ENCODE measurements at places on chromosomes 2 and 18. TPM values are rescaled to one million over a fixed set of nuclear protein-coding genes. Genes with fewer than 3 reads are reported as not detected.

SERPINB3 gene
- total RNA-seq = not detected

RAB6C gene
- not detected for total RNA-seq

- DNase-seq = no peak
Measured at GRCh38 chr2:134372611-134373131, 118.8 kb downstream of the MGAT5 start.

- DNase-seq = no peak
Measured at GRCh38 chr2:109535217-109535946, 78.4 kb downstream of the SEPTIN10 start.

DNA sequence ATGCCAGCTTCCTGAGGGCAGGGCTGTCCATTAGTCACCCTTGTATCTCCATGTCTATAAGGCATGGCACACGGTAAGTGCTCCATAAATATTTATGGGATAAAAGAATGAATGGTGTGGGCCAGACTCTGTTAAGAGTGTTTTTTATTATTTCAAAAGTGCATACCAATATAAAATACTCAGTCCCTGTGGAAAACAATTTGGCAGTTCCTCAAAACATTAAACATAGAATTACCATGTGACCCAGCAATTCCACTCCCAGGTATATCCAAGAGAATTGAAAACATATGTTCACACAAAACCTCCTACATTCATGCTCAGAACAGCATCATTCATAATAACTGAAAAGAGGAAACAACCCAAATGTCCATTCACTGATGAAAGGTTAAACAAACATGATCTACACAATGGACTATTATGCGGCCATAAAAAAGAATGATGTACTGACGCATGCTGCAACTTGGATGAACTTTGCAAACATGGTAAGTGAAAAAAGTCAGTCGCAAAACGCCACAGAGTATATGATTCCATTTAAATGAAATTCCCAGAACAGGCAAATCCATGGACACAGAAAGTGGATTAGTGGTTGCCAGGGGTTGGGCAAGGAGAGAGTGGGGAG, 69.1 kb upstream of the TCF7L1 start:
- DNase-seq = no peak

NXPH2 gene
- not detected for total RNA-seq

- no peak for DNase-seq
Measured at GRCh38 chr2:236130349-236130998, 37.7 kb downstream of the GBX2 start.

DNA sequence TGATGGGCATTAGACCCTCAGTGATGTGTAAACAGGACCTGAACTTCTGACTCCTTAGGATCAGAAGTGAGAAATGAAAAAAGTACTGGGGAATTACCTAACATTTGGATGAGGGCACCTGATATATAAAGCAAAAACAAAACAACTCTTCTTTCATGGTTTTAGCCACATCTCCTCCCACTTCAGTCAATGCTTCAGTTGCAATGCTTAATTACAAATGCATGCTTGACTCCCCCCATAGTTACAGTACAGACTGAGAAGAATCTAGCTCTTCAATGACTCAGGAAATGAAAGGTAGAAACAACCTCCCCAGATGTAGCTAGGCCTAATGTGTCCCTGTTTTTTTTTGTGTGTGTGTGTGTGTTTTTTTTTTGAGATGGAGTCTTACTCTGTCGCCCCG, 276.8 kb upstream of the POU3F3 start:
- DNase-seq = no peak

LRPPRC gene
- total RNA-seq = 48.4 TPM

All from tibial nerve (tissue), 4 donors.